Fibroblast of skin of back (primary cell): ENCODE measurements at places on chromosomes 16 and 17.
A peak's percentile ranks its signal among the peaks of the same experiment; 100 is the strongest.

DNA sequence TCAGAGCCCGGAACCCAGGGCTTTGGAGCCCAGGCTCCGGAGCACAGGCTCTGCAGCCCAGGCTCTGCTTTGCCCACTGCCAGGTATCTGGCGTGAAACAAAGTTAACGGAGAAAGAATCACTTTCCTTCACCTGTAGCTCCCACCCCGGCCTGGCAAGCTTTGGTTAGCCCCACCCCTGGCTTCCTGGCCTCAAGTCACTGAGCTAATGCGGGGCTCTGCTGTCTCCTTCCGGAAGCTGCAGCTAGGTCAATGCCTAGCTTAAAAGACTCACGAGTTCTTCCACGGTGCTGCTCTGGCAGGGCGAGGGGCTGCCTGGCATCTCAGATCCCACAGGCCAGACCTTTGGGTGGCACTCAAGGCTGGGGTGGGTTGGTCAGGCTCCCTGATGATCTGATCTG is 21.1 kb upstream of the SPPL2C start:
- DNase-seq, result no peak

- no peak for DNase-seq
Observed at GRCh38 chr16:66846831-66847230, 2.6 kb downstream of the CA7 start.

DNA sequence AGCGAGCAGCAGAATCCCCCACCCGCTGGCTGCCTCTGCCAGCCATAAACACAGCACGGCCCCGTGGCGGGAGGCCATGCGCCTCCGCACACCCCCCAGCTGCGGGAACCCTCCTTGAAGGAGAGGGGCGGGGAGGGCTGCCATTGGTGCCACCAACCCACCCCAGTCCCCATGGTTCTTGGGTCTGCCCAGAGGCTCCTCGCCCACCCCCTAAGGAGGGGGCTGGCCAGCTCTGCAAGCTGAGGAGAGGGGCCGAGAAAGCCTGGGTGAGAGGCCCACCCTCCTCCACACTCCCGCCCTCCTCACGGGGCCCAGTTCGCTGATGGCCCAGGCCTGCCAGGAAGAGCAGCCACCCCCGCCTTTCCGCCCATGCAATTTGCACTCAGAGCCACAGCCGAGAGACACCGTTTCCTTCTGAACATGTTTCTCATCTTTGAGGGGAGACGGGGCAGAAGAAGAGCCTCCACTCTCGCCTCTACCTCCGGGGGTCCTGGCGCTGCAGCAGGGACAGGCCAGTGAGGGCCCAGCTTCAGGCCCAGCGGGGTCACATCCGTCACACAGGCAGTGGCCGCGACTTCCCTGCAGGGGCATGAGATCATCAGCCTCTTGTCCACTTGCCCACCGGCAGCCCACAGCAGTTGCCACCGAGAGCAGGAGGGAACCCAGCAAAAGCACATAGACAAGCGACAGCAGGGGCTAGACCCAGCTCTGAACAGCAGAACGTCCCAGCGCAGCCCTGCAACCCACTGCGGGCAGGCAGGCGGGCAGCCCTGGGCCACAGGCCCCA is 23.0 kb downstream of the KATNB1 start:
- no peak for DNase-seq

DNA sequence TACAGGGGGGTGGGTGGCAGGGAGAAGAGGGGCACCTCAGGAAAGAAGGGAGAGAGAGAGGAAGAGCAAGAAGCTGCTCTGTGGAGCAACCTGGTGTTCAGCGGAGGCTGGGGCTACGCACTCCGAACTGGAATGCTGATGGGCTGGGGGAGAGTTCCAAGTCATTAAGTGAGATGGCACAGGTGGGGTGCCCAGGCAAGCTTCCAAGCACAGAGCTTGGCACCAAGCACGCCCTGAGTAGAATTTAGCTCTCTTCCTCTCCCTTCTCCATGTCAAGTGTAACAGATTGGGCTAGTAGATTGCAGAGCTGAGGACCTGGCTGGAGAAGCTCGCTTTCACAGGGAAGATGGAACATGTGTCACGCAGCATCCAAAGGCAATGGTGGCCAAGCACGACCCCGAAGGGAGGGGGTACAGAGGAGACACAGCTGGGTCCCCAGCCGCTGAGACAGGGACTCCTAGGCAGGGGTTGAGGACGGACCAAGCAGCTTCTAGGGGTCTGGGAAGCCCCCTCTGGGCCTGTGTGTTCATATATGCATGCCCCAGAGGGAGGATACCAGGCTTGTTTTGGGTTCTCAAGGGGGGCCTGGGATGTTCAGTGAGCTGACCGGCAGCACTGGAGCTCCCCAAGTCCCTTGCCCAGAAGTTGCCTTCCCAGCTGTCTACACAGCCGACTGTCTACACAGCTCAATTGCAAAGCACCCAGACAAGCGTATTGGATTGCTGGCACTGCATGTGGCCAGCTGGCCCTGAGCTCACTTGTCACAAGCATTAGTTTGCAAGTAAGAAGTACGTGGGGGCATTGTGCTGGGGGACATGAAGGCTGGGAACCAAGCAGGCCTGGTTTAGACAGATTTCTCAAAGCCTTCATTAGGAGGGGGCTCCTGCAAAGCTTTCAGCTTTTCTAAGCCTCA is 247.8 kb downstream of the ENGASE start:
- DNase-seq, result no peak

GRCh38 chr17:56206351-56206750 is 53.1 kb downstream of the ANKFN1 start:
- DNase-seq, result no peak

GRCh38 chr17:57902117-57902799 is 52.4 kb upstream of the MRPS23 start:
- no peak for DNase-seq

DNA sequence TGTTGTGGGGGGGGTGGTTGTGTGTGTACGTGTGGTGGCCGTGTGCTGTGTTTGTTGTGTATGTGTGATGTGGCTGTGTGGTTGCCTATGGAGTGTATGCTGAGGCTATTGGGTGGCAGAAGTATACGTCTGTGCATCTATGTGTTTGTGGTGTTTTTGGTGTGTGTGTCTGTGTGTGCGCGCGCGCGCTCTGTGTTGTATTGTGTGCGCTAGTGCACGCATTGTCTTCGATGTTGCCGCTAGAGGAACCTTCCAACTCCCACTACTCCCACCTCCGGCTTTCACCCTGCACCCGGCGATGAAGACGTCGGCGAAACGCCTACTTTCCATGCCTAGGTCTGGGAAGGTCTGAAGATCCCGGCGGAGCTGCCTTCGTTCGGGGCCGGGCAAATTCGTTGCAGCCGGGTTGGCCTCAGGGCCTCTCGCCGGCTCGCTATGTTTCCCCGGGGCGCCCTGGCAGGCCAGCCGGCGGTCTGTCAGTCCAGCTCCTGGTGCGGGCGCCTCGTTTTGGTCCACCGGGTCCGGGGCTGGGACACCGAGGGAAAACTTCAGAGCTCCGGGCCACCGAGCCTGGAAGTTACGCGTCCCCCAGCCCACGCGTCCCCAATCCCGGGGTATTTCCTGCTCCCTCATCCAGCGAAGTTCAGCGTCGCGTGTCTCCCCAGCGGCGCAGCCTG is 5.2 kb upstream of the DLX4 start:
- DNase-seq, result no peak

- no peak for DNase-seq
Observed at GRCh38 chr17:50668838-50669581, 34.3 kb downstream of the ABCC3 start.

- DNase-seq, result peak; percentile 100
Observed at GRCh38 chr17:37813751-37814150, 68.9 kb upstream of the HNF1B start.

DNA sequence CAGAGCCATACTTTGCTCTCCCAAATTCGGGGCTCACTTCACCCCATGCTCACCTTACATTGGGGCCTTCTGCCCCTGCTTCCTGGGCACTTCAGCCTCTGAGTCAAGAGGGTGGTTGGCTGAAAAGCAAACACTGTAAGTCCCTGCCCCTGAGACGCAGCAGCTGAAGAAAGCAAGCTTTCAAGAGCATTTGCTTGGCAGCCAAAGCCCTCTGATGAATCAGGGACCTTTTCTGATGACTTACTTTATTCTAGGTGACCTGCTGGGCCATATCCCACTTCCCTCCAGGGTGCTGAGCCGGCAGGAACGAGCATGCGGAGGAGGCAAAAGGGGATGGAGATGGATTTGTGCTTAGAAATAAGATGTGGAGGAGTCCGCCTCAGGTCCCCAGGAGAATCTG is 147.0 kb upstream of the TNRC6C start:
- no peak for DNase-seq

DNA sequence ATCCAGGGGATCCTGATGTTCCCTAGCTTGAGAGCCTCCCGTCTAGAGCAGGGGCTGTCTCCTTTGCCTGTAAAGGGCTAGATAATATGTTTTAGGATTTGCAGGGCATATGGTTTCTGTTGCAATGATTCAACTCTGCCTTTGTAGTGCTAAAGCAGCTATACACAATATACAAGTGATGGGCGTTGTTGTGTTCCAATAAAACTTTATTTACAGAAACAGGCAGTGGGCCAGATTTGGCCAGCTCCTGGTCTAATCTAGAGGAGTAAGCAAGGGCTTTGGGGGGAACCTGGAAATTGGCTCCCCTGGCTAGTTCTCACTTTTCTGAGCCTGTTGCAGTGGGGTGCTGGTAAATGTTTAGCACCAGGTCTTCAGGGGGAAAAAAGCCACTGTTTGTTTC is 13.8 kb downstream of the WWOX start:
- DNase-seq, result no peak

DNA sequence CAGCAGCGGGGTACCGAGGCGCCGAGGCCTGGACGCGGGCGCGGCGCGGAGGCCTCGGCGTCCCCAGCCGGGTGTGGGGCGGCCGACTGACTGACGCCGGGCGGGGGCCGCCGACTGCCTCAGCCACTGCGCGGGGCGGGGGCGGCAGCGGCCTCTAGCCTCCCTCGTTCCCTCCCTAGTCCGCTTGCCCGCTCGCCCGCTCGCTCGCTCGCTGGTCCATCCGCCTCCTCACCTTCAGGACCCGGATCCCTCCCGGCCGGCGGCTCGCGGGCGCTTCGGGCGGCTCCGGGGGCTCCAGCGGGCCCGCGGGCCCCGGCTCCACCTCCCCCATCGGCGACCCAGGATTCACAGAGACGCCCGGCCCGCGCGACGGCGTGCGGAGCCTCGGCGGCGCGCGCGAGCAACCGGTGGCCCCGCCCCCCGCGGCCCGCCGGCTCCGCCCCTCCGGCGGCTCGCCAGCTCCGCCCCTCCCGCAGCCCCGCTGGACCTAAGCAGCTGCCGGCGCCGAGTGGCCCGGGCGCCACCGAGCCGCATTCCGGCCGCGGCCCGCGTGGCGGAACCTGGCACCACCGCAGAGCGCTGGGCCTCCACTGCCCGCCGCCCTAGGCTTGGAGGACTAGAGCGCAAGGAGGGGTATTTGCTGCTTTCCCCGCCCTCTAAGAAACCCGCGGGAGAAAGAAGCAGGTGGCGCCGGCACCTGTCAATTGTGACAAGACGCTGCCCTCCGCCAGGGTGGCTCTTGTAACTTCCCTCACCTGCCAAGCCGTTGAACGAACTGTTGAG is 773 bp downstream of the PHLPP2 start:
- DNase-seq, result peak; percentile 72

DNA sequence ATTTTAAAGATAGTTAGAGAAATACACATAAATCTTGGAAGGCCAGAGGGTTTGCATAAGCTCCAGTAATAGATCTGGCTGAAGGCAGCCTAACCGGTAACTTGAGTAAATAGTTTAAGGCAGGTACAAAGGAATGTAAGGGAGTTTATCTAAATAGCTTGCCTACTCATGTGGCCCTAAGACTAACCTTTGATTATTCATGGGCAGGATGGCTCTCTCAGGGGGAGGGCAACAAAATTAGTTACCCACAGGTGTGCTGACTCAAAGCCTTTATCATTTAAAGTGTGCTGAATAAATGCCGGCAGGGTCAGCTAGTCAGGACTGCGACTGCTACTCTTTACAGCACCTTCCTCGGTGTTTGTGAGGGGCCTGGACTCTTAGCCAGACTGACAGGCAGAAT is 761.3 kb upstream of the KIF2B start:
- no peak for DNase-seq

DNA sequence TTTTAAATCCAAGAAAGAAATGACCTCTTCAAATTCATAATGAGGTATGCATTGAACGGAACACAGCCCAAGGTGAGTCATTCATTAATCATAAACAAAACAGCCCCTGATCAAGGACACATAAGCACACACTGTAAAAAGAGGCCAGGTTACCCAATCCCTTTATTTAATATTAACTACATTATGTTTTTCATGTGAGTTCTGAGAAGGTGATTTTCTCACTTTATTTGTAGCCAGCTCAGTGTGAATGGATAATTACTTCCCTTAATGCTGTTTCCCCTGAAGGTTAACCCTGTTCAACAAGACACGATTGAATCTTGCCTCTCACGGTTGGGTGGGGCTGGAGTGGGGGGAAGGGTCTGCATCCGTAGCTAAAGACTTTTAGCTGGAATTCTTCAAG is 257.3 kb upstream of the SALL1 start:
- peak; percentile 50 for DNase-seq

GRCh38 chr17:50329716-50330115 is 16.2 kb upstream of the XYLT2 start:
- DNase-seq, result no peak

GRCh38 chr17:29733166-29733565 is 110.5 kb upstream of the CORO6 start:
- no peak for DNase-seq

- DNase-seq, result no peak
Observed at GRCh38 chr16:5607169-5607568, 509.6 kb upstream of the EEF2KMT start.

GRCh38 chr17:41434005-41434404 is 6.8 kb downstream of the KRT38 start:
- DNase-seq, result no peak

- no peak for DNase-seq
Observed at GRCh38 chr16:10879681-10880589, 2.9 kb downstream of the CIITA start.

DNA sequence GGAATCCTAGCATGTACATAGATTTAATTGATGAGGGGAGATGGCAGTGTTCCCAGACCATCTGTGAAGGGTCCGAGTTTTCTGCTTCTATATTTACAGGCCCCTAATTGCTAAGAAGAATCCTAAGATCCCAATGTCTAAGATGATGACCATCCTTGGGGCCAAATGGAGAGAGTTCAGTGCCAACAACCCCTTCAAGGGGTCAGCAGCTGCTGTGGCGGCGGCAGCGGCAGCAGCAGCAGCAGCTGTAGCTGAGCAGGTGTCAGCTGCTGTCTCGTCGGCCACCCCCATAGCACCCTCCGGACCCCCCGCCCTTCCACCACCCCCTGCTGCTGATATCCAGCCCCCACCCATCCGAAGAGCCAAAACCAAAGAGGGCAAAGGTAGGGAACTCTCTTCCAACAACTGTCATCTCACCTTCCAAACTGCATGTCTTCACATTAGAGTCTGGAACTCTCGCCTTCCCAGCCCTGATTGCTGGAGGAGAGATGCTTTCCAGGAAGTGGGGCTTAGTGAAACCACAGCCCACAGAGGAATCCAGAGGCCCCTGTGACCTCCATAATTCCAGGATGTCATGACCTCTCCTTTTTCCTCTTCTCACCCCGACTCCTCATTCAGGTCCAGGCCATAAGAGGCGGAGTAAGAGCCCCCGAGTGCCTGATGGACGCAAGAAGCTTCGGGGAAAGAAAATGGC is 4.7 kb downstream of the CHD3 start:
- no peak for DNase-seq

DNA sequence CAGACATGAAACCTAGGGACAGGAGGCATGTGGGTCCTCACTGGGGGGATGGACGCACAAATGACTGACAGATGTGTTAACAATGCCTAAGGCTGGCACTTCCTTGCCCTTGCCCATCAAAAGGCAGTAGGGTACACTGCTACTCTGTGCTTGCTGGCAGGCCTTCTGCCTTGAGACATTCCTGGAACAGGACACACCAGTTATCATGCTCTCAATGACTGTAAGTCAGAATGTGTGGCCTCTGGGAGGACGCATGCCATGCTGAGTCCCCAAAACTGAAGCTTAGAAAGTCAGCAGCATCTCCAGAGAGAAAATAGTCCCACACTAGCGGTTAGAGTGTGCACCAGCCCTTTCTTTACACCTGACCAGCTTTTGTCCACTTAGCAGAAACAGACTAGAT is 16.1 kb upstream of the SREBF1 start:
- no peak for DNase-seq
